ENCODE measurements at places on chromosomes 5 and 9.
A peak's percentile ranks its signal among the peaks of the same experiment; 100 is the strongest.

- no peak for DNase-seq
These were observed 17.3 kb downstream of the RIGI start for GRCh38 chr9:32508728-32509127.

DNA sequence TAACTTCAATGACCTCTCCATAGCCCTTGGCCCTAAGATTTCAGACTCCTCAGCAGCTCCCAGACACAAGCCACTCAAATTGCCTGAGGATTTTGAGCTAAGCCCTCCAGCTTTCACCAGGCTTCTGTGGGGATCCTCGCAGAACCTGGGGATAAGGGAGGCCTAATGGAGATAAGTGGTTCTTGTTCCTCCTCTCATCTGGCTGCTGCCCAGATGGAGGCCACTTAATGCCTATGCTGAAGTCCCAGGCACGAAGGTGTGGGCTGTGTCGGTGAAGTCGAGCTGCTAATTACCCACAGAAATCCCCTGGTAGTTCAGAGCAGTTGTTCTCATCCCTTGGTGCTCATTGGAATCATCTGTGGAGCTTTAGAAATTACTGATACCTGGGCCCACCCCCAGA is 10.3 kb upstream of the FAT2 start:
- no peak for DNase-seq

DNA sequence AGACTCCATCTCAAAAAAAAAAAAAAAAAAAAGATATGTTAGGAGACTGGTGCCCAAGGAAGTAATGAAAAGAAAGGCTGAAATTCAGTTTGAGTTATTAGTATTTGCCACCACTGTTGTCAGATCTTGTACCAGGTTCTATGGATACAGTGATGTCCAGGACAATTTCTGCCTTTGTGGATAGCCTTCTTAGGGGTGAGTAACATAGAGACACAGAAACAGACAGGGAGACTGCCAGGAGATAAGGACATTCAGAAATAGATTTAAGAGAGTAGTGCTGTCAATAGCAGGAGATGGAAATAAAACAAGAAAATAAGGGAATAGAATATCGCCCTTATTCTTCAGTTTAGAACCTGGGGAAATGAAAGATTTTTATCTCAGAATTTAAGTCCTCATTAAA is 6.3 kb upstream of the SPINK14 start:
- no peak for DNase-seq

GRCh38 chr9:80158554-80159170 is 586.9 kb downstream of the TLE4 start:
- DNase-seq = no peak

DNA sequence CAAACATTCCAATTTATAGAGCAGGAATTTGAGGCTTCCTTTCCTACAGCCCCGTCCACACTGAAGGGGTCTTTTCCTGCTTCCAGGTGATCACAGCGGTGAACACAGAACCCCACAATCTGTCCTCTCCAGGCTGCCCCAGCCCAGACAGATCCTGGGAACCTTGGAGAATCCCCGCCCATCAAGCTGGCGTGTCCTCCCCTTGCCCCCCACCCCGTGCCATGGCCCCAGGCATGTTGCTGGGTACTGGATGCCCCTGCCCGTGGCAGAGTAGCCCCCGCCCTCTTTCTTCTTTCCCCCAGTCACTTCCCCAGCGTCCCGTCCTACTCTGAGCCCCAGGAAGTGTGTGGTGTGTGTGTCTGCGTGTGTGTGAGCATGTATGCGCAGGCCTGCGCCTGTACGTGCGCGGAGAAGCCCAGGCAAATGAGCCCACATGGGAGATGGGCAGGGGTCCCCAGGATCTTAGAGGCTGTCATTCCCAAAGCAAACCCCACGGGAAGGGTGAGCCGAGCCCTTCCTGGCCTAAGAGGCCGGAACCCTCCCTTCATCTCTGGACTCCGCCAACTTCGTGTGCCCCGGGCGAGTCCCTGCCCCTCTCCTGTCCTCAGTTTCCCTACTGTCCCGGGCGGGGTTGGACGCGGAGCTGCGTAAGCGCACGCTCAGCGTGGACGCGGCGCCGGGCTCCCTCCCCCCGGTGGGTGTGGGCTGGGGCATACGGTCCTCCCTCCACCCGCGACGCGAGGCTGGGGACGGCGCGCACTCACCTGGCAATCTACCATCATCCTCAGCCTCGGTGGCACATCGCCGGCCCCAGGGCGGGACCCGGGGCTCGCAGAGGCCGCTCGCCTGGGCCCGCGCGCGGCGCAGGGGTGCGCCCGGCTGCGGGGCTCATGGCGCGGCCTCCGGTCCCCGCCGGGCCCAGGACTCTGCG is 15.2 kb downstream of the GBGT1 start:
- DNase-seq = peak; percentile 52

DNA sequence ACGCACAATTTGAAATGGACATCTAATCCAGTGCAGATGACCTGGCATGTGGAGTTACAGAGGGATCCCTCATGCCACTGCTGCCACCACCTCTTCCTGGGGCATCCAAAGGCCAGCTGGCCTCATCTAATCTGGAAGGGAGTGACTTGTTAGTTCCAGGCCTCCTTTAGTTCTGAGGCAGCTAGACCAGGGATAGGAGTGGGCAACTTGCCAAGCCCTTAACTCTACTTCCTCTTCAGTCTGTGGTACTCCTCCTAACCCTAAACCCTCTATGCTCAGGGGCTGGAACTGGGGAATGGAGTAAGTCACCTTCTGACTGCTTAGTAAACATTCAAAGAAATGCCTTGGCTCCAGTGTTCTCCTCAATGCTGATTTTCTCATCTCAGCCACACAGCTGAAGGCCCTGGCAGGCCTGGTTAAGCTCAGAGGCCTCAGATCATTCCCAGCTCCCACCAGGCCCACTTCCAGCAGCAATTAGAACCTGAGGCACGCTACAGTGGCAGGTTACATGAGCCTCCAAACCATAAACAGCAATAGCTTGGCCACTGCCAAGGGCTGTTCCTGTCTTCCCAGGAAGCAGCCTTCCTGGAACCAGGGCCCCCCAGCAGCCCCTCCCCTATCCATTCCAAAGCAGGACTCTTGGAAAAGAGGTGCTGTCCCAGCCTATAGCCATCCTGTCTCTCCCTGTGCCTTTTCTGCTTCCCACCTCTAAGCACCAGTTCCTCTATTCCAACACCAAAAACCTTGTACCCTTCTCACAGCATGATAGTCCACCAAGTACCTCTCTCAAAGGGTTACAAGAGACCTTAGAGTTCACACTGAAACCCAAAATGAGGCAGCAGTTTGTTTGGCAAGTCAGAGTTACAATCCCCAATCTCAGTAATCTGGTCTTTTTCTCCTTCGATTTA is 2.0 kb downstream of the EIF4EBP3 start:
- peak; percentile 67 for DNase-seq

- DNase-seq = no peak
These were observed 23.2 kb downstream of the CDK5RAP2 start for GRCh38 chr9:120556775-120557174.

DNA sequence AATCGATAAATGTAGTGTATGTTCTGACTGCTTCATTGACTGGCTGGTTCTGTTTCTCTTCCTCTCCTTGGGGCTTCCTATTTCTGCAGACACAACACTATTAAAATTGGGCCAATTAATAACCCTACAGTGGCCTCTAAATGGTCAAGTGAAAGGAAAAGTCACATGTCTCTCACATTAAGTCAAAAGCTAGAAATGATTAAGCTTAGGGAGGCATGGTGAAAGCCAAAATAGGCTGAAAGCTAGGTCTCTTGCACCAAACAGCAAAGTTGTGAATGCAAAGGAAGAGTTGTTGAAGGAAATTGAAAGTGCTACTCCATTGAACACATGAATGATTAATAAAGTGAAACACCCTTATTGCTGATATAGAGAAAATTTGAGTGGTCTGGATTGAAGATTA is 58.2 kb downstream of the CCNH start:
- DNase-seq = no peak

DNA sequence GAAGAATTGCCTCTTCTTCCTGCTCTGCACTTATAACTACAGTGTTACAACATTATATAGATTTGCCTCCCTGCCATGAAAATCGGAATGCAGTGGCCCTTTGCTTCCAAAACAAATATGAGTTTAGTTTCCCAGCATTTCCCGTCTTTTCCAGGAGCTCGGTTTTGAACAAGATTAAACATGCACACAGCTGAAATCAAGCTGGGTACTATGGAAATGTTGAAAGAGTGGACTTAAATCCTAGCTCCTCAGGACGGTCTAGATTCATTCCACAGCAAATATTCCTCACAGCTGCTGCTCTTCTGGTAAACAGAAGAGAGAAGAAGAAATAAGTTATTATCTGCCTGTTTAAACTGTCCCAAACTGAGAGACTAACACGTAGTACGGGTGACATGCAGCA is 161.4 kb downstream of the PIK3R1 start:
- DNase-seq = no peak

- DNase-seq = no peak
These were observed 230.1 kb upstream of the PANK3 start for GRCh38 chr5:168809218-168809617.

GRCh38 chr9:69168709-69169217 is 5.3 kb upstream of the TJP2 start:
- DNase-seq = no peak

DNA sequence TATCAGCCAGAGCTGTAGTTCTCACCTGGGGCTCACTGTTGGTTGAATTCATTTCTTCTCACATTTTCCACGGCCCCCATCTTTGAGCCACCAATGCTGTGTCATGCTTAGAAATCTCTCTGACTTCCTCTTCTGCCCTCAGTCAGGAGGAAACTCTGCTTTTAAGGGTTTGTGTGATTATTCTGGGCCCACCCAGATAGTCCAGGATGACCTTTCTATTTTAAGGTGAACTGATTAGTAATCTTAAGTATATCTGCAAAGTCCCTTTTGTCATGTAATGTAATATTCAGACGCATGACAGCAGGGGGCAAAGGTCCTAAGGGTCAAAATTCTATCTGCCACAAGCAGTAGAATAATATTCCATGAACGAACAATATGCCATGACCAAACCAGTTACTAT is 88.4 kb downstream of the AK8 start:
- no peak for DNase-seq

GRCh38 chr9:102483651-102484050 is 511.5 kb upstream of the CYLC2 start:
- no peak for DNase-seq

DNA sequence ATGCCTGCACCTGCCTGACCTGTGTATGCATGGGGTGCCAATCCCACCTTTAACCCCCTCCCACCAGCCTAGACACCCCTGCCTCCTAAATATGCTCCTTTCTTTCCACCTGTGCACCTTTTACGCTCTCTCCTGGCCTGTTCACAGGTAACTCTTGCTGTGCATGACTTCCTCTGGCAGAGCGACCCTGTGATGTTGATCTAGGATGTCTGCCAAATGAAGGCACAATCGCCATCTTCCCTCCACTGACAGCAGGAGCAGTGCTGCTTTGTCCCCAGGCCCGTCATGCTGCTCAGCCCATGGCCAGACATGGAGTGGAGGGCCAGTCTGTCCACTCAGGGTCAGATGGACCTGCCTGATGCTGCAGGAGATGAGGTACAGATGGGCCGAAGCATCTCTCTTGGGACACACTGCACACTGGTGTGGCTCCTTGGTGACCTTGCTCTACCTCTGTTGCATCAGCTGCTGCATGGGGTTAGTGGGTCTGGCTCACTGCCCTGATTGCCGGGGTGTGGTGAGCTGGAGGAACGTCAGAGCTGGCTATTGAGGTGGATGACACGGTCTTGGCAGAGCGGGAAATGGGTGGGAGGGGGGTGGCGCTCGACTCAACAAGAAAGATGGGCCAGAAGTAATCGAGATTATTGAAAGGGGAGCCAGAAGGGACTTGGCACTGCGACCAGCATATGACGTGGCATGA is 101.7 kb upstream of the PITX1 start:
- peak; percentile 52 for DNase-seq

- DNase-seq = no peak
These were observed 39.7 kb upstream of the SHC3 start for GRCh38 chr9:89218040-89218928.

DNA sequence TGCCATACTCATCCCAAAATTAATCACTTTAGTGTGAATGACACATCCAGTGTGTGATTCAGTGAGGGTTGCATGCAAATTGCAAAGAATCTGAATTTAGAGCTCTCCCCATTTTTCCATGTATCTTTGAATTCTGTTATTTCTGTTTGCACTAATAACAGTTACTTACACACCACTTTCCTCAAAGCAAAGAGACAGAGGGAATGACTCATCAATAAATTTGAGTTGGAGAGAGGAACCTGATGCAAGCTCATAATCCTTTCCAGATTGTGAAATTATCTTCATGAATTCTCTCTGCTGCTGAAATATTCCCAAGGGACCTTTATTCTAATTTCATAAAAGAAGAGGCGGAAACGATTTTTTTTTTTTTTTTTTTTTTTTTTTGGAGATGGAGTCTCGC is 204.8 kb downstream of the CDH9 start:
- no peak for DNase-seq

- no peak for DNase-seq
These were observed 9.5 kb downstream of the FBXO10 start for GRCh38 chr9:37566716-37567115.

GRCh38 chr5:8123559-8123958 is 254.6 kb downstream of the MTRR start:
- DNase-seq = no peak

DNA sequence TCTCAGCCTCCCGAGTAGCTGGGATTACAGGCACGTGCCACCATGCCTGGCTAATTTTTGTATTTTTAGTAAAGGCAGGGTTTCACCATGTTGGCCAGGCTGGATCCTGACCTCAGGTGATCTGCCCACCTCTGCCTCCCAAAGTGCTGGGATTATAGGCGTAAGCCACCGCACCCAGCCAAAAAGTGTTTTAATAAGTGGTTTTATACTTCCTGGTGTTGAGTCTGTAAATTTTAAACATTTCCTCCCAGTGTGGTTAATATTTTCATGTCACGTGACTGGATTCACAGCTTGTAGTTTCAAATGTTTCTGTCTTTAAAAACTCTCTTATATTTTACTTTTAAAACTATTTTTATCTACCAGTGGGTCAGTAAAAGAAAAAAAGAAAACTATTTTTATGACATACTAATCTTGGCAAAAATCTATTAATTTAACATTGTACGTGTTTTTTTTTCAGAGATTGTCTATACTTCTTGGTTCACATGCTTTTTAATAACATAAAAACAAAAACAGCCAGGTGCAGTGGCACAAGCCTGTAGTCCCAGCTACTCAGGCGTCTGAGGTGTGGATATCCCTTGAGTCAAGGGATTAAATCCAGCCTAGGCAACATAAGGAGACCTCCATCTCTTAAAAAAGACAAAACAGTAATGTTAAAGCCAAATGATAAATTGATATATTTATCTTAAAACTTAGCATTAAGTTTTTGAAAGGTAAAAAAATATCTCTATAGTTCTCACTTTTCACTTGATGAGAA is 117.1 kb downstream of the DMXL1 start:
- no peak for DNase-seq

DNA sequence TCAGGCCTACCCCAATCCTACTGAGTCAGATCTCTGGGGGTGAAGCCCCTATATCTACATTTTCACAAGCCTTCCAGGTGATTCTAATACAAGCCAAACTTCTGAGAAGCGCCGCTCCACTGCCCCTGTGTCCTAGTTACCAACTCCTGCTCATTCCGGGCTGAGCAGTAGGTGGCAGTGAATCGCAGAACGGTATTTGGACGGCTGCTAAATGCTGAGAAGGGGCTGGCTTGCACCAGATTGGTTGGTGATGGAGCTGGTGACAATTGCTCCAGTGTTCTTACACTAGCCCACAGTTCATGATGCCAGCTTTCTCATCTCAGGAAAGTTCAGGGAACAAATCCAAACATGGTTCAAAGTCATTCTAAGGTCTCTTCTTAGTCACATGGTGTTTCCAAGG is 31.1 kb upstream of the FGF1 start:
- no peak for DNase-seq

All from LoVo (cell line).